ENCODE measurements at places on chromosomes 2 and 18. TPM values are rescaled to one million over a fixed set of nuclear protein-coding genes. Genes with fewer than 3 reads are reported as not detected.

GRCh38 chr2:159939946-159940345 lies 122.5 kb downstream of the PLA2R1 start:
- no peak for DNase-seq

DNA sequence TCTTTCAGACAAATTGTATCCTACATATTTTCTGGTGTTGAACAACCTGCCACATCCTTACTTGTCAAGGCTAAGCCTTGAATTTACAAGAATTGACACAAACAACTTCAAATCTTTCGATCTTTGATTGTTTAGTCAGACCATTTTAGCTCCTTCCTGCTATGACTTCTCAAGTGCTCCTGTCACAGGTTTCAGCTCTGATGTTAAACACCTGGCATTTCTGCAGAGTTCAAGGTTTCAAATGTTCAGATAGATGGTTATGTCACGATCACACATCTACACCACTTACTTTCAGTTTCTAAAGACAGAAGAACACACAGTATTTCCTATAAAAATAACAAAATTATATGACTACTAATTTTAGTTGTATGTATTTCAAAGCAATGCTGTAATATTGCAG lies 84.0 kb downstream of the RND3 start:
- no peak for DNase-seq

DNA sequence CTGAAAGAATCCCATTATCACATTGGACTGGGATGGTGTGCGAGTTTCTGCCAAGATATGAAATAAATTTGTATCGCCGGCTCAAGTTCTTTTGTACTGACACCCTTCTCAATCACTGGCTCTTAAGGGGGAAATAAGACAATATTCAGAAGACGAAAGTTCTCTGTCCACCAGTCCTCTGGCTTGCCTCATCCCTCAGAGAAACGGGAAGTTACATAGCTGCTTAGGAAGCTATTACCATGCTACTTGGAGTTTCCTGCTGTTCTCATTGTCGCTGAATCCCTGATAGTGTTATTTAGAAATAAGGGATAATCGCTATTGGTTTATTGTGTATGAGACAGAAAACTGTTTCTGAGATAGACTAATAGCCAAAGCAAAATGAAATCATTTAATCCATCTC lies 205.0 kb upstream of the ZNF521 start:
- no peak for DNase-seq

DNA sequence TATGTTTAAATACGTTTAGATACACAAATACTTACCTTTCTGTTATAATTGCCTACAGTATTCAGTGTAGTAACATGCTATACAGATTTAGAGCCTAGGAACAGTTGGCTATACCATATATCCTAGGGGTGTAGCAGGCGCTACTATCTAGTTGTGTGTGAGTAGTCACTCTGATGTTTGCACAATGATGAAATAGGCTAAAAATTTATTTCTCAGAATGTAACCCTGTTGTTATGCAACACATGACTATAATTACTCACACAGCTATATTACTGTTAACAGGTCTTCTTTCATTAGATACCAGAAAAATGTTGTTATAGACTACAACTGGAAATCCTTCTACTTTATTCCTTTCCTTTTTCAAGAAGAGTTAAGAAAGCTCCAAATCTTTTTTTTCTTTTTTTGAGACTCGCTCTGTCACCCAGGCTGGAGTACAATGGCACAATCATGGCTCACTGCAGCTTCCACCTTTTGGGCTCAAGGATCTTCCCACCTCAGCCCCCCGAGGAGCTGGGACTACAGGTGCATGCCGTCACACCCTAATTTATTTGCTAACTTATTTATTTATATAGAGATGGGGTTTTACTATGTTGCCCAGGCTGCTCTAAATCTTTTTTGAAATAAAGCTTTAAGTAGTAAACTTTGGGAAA lies 48.5 kb downstream of the C2orf74 start:
- no peak for DNase-seq

Gene CFC1
- 1.2 TPM for total RNA-seq
